Common myeloid progenitor, CD34-positive (primary cell): ENCODE measurements at places on chromosomes 4 and X.

DNA sequence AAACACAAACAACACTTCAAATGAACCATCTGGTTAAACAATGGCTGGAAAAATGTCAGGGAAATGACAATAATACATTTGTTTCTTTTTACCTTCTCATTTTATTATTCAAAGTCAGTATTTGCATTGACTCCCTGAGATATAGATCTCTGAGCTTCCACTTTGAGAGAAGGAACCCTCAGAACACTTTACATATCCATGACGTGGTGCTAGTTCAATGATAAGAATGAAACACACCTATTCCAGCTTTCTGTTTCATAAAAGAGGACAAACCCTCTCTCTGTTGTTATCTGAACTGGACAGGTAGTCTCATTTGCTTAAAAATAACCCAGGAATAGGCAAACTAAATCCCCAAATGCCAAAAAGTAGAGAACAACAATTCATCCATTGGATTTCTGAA is 65.3 kb upstream of the CCSER1 start:
- DNase-seq: no peak

DNA sequence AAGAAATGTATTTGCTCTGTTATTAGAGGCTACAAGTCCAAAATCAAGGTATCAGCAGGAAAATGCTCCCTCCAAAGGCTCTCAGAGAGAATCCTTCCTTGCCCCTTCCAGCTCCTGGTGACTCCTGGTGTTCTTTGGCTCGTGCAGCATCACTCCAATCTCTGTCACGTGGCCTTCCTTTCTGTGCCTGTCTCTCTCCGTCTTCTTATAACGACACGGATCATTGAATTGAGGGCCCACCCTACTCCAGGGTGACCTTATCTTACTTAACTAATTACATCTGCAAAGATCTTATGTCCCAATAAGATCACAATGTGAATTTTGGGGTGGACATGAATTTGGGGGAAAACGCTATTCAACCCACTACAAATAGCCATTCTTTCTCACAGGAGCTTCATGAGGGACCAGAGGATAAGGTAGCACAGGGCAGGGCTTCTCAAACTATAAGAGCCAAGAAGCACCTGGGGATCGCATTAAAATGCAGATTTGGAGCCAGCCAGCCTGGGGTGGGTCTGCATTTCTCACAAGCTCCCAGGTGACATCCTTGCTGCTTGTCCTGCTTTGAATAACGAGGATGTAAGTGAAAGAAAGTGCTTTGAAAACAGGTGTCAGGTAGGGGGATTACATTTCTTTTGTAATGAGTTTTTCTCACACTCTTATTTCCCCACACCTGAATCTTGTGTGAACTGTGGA is 41.9 kb upstream of the APLN start:
- no peak for DNase-seq

- no peak for DNase-seq
These were observed 79.4 kb upstream of the SPRY1 start for GRCh38 chr4:123317211-123317610.

- DNase-seq: no peak
These were observed 190.4 kb downstream of the UNC5C start for GRCh38 chr4:95358421-95358820.

GRCh38 chr4:101981756-101982155 is 191.2 kb downstream of the BANK1 start:
- peak; percentile 83 for DNase-seq
